ENCODE measurements at places on chromosomes 7 and 10.

GRCh38 chr7:7563813-7564212 lies 2.9 kb upstream of the MIOS start:
- no peak for DNase-seq

DNA sequence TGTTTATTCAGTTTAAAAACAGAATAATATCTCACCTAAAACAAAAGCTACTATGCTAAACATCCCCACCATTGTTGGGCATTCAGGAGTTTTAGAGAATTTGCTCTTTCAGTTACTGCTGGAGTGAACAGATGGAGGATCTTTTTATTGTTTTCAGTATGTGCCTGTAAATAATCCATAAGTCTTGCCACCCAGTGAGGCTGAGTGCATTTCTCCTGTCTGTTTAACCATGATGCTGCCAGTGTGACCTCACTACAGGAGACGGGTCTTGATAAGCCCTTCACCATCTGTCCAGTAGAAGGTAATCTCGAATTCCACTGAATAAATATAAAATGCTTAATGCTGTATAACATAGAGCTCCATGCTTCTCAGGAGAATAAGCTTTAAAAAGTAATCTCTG lies 430.9 kb downstream of the POM121L12 start:
- no peak for DNase-seq

DNA sequence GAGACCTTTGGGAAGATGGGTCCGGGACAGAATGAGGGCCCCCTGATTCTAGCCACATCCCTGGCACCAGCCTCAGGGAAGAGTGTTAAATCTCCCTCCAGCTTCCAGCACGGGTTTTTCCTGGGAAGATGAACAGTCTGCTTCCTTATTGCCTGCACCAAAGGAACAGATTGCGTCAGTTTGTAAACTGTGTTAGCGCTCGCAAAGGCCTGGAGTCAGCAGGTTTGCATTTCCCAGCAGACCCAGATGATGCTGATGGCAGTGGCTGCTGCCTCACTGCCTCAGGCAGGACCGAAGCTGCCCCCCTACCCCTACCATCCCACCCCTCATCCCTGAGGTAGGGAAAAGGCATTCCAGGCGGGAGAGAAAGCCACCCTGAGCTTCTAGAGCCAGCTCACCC lies 34.6 kb upstream of the LRRC4 start:
- DNase-seq, result no peak

DNA sequence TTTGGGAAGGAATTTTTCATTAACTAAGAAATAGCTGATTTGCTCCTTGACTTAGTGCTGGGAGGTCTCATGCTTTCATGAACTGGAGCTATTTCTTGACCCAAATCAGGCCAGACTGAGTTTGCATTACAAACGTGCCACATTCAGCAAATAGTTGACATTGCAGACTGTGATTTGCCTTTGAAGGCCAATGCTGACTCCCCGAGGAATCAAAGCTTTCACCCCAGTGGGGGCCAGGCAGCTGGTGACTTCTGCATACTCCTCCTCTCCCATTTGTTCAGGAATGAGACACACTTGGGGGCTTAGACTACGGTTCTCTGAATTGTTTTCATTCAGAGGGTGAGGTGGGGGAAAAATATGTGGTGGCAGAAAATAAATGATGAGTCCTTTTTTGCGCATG lies 111.0 kb upstream of the JAZF1 start:
- DNase-seq, result no peak

DNA sequence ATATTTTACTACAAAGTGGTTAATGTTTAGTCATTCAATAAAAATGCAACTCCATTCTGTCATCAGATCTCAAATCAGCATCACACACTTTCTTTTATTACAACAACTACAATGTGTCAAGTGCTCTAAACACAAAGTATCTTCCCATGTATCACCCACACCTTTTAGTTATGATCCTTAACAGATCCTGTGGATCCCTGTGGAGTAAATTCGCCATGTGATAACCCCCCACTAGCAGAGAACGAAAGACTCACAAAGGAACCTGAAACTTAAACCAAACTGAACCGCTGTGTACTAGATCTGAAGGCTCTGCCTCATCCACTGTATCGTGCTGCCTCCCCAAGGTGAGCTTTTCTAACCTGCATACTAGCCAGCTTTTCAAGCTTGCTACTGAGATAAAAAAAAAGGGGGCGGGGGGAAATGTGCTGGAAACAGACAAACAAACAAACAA lies 1.7 kb downstream of the DPY19L1 start:
- peak; percentile 1 for DNase-seq

DNA sequence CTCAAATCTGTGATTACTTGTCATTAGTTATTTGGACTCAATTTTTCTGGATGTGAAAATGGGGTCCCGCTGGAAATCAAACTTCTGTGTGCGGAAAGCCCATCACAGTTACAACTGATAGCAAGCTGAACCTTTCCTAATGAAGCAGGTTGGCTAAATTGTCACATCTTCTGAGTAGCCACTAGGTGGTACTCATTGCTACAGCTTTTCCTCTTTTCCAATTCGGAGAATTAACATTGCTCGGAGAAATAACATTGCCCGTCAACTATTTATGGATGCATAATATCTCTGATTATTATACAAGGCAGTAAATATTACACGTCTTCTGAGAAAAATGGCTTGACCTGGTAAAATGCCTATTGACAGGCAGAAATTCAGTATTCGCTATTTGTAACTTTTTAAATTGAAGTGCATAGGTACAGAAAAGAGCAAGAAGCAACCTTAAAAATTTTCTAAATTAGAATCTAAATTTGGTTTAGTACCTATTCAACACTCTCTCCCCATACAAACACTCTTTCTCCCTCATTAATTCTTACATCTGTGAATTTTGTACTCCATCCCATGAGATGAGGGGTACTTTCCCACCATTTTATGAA lies 17.3 kb upstream of the BLOC1S2 start:
- no peak for DNase-seq

- DNase-seq, result peak; percentile 52
Measured at GRCh38 chr7:140640727-140641523, at the start of gene DENND2A. DENND2A (minus strand) TSS chr7:140640813; CDS start chr7:140602397, 38,416 bp downstream.

DNA sequence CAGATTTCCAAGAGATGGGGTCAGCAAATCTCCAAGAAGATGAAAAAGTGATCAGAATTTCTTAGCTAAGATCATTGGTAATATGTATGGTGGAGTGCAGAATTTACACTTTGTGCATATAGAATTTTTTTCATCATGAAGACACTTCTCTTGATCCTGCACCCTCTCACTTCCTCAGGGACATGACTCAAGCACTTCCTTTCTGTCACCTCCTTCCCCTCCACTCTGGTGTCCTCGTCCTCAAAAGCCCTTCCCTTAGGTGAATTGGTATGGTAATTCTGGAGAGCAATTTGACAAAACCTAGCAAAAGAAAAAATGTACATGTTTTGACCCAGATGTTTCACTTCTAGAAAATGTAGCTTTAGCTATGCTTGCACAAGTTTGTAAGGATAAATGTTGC lies 18.1 kb downstream of the CALN1 start:
- DNase-seq, result no peak

- no peak for DNase-seq
Measured at GRCh38 chr7:80151274-80151665, 16.6 kb downstream of the GNAI1 start.

GRCh38 chr10:43263551-43264343 lies 3.1 kb downstream of the RASGEF1A start:
- DNase-seq, result no peak

DNA sequence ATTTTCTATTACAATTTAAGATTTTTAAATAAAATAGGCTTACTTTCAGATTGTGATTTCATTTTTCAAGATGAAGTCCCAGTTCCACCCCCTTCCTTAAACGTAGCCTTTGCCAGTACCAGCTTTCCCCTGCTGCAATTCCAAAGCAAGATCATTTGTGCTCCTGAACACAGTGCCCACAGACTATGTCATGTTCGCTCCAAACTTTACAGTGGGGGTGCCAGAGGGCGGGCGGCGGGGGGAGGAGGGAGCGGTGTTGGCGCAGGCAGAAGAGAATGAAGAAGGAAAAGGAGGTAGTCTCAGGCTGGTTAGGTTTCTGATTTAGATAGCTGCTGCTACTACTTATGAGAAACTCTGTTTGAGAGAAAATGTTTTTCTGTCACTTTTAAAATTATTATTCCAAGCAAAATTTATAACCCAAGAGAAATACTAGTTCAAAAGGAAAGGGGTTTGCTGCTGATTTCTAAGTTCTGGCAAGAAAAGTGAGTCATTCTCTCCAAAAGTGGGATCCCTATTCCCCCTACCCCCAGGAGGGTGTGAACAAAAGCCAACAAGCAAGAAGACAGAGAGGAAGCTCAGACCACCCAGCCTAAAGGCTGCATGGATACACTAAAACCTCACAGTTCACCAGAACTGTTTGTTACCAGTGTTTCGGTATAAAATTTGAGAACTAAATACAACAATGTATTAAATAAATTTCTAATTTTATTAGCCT lies 109.6 kb downstream of the SRPK2 start:
- no peak for DNase-seq

DNA sequence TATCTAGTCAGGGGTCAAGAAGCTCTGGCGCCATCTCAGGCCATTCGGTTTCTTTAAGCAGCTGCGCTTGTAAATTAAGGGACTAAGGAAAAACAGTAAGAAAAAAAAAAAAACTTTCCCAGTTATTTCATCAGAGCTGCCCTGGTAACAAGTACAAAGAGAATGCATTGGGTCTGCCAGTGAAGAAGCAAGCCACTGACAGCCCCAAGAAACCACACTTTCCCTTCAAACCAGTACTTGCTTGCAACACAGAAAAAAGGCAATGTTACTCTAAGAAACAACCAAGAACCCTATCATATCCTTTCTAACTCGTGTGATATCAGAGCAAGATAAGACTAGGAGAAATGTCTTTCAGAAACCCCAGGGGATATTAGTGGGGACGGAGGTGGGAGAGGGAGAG lies 40.6 kb upstream of the AOAH start:
- DNase-seq, result no peak

DNA sequence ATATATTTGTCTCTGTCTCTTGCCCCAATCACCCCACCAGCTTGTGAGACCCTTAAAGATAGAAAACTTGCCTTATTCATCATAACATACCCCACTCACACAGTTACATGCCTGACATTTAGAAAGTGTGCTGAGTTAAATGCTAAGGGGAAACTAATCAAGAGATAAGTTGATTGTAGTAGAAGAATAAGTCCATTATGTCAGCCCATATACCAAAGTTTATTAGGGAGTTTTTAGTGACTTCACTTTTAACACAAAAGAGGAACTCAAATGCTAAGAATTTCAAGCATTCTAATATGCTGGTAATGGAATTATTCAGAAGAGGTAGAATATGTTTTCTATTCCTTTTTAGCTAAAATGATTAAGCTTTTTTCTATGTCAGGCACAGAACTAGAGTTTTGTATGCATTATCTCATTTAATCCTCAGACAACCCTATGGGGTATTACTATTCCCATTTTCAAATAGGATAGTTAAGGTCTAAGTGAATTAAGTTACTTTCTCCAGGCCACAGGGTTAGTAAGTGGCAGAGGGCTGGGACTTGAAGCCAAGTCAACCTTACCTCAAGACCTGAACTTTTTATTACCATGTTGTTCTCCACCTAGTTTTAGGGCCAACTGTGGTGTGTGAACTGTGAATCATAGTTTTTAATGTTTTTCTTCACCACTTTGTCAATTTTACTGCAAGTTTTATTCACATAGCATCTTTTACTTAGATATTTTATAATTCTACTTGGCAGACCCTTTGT lies 19.6 kb downstream of the ASAH2 start:
- DNase-seq, result no peak

- no peak for DNase-seq
Measured at GRCh38 chr10:43846187-43846680, 197.6 kb upstream of the ZNF32 start.

- no peak for DNase-seq
Measured at GRCh38 chr7:111647881-111648280, 85.6 kb upstream of the IMMP2L start.

DNA sequence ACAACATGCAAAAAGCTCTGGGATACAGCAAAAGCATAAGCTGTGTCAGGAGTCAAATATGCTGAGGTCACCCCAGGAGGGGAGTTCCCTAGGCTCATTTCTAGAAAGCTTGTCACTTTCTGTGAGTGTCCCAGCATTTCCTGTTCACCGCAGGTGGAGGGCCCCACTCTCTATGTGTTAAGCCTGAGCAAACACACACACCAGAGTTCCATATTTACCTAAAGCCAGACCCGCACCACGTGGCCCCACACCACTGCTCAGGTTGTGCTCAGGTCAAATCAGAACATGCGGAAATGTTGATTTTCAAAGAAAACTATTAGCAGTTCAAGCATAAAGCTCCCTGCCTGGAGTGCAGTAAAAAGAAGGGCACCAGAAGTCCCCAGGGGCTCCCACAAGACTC lies 259.6 kb upstream of the PPP2R2D start:
- DNase-seq, result no peak

DNA sequence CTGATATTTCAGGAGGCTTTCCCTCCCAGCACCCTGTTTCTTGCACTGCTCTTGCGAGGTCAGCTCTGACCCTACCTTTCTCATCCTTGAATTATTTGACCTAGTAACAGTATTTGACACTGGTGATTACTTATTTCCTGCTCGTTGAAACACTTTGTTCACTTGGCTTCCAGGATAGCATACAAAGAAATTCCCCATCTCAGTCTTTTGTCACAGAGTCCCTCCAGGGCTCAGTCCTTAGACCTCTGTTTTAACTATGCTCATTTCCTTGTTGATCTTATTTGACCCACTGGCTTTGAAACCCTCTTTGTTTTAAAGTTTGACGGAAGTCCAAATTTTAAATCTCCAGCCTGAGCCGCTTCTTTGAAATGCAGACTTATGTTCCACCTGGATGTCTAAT lies 29.9 kb downstream of the BMPR1A start:
- no peak for DNase-seq

DNA sequence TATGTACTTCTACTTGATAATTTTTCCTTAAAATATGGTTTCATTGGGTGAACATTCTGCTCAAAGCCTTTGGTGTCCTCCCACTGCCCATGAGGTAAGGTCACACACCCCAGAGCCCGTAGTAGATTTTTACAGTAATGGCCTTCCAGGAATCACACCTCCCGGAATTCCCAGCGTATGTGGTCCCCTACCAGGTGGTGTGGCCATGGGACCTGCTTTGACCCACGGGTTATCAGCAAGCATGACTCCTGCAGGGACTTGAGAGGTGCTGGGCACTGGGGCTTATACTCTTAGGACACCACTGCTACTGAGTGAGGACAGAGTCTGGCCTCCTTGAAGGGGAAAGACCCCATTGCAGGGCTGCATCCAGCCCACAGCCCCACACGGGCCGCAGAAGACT lies 42.2 kb downstream of the BAIAP2L1 start:
- DNase-seq, result no peak

DNA sequence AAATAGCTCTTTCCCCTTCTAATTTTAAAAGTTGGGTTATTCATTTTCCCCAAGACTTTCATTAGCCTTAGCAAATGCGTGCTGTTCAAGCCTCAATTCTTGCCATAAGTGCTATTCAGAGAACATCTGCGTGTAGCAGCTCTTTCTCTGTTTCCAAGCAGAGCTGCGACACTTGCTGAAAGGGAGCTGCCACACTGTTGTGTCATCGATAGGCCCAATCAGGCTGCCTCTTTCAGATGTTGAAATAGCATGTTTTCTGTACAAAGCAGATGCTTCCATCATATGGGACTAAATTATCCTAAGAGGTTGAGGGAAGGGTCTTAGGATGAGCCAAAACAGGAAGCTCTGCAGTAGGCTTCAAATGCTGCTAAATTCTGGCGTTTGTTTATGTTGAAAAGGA lies 220.9 kb upstream of the CDC14C start:
- no peak for DNase-seq

- no peak for DNase-seq
Measured at GRCh38 chr7:1312136-1313070, 79.7 kb downstream of the UNCX start.

Measured in NCI-H1417 treated with DMSO at 0.1 percent for 48 hours (cell line).